ENCODE measurements at places on chromosomes 1 and 21.

DNA sequence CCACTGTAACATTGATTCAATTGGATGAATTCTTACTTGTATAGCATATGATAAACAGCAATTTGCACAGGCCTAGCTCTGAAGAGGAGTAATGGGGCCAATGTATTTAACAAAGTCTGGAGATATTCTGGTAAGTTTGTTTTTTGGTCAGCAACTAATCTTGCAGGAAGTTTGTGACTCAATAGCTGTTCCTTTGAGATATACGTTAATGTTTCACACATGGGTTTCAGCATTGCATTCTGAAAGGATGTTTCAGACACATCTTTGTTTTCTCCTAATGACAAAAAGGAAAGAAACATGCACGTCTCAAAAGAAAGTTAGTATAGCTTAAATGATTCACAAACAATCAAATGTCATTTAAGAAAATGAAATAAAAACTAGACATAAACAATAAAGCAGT, 49.0 kb downstream of the LTN1 start:
- no peak overlapping the region for H3K27ac ChIP-seq
- H3K36me3 ChIP-seq = no peaks in the 10 kb centered on the region
- H3K4me1 ChIP-seq = no peaks in the 10 kb centered on the region
- DNase-seq = no peak
- no peaks in the 10 kb centered on the region for H3K27me3 ChIP-seq

DNA sequence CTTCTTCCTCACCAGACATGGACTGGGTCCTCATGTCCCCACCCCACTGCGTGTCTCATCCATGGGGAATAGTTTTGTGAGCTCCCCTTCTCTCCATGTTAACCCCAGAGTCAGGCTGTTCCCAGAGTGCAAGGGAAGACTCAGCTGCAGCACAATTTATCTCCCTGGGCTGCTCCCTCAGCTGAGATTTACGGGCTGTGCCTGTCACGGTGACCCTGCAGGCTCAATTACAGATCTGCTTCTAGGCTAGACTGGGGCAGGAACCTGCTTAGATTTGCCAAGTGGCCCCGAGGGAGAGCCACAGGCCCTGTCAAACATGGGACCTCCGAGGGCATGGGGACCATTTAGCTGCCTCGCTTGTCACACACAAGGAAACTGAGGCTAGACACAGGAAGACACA, 37.8 kb downstream of the CDCP2 start:
- H3K27me3 ChIP-seq = no peaks in the 10 kb centered on the region
- H3K27ac ChIP-seq = no peak overlapping the region
- H3K36me3 ChIP-seq = no peaks in the 10 kb centered on the region

GRCh38 chr1:35390600-35391494, 122.3 kb downstream of the ZMYM4 start:
- H3K36me3 ChIP-seq = no peaks in the 10 kb centered on the region
- H3K27ac ChIP-seq = no peak overlapping the region
- no peaks in the 10 kb centered on the region for H3K27me3 ChIP-seq
- no peak overlapping the region for H3K4me3 ChIP-seq
- DNase-seq = no peak
- H3K4me1 ChIP-seq = no peaks in the 10 kb centered on the region

DNA sequence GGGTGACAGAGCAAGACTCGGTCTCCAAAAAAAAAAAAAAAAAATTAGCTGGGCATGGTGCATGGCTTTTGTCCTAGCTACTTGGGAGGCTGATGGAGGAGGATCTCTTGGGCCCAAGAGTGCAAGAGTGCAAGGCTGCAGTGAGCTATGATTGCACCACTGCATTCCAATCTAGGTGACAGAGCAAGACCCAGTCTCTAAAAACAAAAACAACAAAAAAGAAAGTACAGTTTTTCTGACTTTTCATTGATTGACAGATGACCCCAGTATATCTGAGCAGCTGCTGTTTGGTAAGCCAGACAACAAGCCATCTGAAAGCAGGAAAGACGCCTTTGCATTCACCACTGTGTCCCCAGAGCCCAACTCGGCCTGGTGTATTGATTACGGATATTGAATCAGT, 10.9 kb upstream of the DPT start:
- no peak overlapping the region for H3K4me3 ChIP-seq
- H3K4me1 ChIP-seq = no peaks in the 10 kb centered on the region
- DNase-seq = no peak
- H3K36me3 ChIP-seq = no peaks in the 10 kb centered on the region
- no peaks in the 10 kb centered on the region for H3K27me3 ChIP-seq

Measured in ovary (tissue), 10 donors.